ENCODE measurements at places on chromosomes 2 and 18.

GRCh38 chr18:35661483-35662146 is 80.1 kb downstream of the GALNT1 start:
- DNase-seq: no peak

DNA sequence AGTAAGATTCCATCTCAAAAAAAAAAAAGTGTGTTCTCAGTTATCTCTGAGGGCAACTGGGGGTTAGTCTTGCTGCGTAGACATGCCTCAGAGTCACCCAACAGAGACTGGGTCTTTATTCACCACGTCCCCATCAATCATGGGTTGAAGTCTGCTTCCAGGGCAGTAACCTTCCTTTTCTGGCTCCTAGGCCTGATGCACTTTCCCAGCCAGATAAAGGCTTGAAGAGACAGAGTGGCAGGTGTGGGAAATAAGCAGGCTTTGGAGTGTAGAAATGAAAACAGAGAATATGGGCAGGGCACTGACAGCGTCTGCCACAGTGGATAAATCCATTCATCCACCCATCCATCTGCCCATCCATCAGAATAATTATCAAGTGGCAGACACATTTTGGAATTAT is 134.1 kb upstream of the LGALSL start:
- DNase-seq: no peak

- no peak for DNase-seq
These were observed 182.9 kb downstream of the IKZF2 start for GRCh38 chr2:212968284-212969081.

- DNase-seq: no peak
These were observed 176.3 kb upstream of the NABP1 start for GRCh38 chr2:191501561-191502168.

DNA sequence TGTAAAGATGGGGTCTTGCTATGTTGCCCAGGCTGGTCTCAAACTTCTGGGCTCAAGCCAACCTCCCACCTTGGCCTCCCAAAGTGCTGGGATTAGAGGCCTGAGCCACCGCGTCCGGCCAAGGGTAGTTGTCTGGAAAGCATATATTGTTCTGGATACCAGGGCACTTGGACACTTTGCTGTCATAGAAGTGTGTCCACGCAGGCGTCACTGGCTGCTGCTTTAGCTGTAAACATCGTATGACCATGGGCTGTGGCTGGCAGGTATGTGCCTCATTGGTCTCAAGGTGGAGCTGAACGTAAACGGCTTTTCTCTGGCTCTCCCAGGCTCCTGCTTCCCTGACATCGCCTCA is 3.2 kb upstream of the GPR35 start:
- DNase-seq: no peak

DNA sequence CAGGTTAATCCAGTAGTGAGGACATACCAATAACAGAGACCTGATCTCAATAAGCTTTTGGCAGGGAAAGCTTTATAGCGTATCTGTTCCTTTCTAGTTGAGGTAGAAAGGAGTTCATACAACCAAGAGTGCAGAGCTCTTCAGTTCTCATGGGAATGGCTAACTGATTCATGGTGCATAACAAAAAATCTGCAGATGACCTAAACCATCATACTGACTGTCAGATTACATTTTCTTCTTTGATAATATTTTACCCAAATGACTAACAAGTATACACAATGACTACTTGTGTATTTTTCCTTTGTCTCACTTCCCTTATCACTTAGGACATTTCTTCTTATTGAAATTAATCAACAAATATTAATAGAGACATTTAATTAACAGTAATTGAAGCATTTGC is 140.0 kb upstream of the SERTAD2 start:
- DNase-seq: no peak

DNA sequence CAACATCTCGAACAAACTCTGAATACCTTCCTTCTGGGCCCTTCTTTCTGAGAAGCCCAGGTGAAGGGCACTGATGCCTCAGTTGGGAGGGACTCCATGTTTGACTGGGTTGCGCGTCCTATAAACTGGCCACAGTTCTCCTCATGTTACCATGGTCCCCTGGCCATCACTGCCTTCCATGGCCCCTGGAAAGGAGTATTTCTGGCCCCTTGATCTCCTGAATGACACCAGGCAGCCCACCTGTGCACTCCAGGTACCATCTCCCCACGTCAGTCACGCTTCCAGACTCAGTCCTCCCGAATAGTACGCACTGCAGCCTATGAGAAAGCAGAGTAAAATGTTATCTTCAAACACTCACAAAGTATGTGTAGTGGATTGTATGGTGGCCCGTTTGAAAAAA is 73.9 kb downstream of the ACKR3 start:
- DNase-seq: no peak

GRCh38 chr2:8472545-8473323 is 209.1 kb upstream of the ID2 start:
- no peak for DNase-seq

GRCh38 chr2:233168445-233168844 is 83.0 kb upstream of the ATG16L1 start:
- no peak for DNase-seq

GRCh38 chr2:42142547-42143184 is 26.5 kb upstream of the EML4 start:
- DNase-seq: no peak

DNA sequence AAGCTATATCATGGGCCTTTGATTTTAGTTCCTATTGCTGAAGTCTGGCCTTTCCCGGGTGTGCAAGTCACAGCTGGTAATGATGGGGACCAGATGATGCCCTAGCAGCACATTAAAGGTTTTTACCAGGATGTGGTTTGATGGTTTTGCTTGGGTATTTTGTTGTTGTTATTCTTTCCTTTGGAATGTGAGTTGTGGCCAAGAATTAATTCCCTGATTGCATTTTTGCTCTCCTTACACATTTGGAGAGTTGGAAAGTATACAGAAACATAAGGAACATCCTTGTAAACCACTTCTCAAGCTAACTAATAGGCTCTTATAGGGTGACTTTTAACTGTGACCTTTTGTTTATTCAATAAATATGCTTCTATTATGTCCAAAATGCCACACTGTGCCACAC is 154.1 kb upstream of the MMADHC start:
- DNase-seq: no peak

DNA sequence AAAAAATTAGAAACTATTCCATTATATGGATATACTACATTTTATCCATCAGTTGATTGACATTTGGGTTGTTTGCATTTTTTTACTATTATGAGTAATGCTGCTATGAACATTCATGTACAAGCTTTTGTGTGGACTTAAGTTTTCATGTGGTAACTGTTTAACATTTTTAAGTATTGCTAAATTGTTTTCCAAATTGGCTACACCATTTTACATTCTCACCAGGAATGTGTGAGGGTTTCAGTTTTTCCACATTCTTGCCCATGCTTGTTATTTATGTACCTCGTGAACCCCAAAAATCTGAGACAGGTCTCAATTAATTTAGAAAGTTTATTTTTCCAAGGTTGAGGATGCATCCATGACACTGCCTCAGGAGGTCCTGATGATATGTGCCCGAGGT is 3.1 kb upstream of the TXNL4A start:
- no peak for DNase-seq

GRCh38 chr18:25423760-25424159 is 71.8 kb upstream of the ZNF521 start:
- no peak for DNase-seq

DNA sequence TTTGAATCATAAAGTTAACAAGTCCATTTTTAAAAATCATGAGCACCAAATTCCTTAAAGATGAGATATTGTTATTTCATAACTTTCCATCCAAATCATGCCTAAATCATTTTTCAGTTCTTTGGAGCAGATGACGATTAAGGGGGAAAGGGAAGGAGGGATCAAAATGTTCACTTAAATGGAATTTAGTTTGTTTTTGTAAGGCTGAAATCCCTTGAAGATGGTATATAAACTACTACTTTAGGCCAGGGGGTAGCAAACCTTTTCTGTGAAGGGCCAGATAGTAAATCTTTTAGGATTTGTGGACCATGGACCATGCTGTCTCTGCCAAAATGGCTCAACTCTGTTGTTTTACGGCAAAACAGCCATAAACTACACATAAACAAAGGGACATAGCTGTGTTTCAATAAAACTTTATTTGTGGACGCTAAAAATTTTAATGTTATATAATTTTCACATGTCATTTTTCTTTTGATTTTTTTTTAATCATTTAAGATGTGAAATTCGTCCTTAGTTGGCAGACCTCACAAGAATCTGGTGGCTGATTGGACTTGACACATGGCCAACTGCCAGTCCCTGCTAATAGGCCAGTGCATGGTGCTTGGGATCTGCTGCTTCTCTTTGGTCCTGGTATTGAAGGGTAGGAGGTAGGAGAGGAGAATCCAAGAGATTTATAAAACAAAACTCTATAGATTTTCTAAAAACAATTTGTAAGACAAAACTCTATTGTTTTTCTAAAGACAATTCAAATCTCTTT is 52.0 kb upstream of the RTN4 start:
- DNase-seq: no peak

DNA sequence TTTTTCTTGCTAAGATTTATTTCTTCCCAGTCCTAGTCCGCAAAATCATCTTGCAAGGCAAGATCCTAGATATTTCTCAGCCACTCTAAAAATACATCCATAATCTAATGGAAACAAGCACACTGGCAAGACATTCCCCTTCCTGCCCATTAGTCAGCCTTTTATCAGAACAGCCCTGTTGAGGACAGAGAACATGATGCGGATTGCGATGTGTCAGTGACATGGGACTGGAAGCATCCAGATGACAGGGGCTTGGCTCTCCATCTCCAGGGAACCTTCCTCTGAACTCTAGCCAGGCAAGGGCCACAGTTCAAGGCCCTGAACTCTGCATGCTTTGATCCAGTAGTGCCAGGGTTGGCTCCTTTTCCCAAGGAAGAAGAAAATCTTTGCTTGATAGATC is 70.0 kb downstream of the VSNL1 start:
- DNase-seq: no peak

DNA sequence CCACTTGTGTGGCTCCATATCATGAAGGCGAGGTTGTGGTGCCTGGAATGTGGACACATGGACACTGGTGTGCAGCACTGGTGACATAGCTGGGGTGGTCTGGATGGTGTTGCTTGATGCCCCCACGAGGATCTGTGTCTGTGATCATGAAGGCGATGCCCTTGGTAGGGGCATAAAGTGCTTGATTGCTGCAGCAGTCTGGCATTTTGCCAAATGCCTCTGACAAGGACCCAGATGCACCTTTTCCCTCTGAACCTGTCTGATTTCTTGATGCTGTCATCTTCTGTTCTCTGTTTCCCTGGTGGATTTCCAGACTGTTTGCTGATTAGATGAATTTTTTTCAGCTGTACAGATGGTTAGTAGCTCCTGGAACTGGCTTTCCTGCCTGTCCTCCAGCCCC is 752.0 kb upstream of the HS6ST1 start:
- no peak for DNase-seq

DNA sequence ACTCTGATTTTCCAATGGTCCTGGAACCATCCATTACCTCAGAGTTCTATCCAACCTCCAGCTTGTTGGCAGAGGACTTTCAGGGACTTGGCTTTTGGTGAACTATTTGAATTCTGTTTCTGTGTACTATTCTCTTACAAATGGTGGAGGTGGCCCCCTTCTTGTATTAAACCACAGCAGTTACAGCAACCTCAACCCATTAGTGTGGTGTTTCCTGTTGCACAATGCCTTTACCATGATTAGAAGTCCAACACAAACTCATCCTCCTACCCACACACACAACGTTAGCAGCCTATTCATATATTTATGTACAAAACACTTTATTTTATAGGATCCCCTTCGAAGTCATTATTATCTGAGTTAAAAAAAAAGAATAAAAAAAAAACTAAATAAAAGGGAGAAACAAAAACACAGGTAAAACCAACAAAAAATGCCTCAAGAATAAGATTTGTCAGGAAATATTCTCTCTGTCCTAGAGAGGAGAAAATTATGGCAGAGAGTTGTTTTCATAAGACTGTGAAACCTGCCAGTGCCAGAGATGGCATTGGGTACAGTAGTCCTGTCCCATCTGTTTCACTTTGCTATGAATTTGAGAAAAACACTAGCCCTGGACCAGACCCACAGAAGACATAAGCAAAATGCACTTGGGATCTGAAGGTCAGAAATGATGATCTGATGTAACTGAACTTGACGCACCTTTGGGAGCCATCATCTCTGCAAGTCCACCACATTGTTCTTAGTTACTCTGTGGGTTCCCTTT is 1896.0 kb upstream of the PIK3C3 start:
- no peak for DNase-seq

DNA sequence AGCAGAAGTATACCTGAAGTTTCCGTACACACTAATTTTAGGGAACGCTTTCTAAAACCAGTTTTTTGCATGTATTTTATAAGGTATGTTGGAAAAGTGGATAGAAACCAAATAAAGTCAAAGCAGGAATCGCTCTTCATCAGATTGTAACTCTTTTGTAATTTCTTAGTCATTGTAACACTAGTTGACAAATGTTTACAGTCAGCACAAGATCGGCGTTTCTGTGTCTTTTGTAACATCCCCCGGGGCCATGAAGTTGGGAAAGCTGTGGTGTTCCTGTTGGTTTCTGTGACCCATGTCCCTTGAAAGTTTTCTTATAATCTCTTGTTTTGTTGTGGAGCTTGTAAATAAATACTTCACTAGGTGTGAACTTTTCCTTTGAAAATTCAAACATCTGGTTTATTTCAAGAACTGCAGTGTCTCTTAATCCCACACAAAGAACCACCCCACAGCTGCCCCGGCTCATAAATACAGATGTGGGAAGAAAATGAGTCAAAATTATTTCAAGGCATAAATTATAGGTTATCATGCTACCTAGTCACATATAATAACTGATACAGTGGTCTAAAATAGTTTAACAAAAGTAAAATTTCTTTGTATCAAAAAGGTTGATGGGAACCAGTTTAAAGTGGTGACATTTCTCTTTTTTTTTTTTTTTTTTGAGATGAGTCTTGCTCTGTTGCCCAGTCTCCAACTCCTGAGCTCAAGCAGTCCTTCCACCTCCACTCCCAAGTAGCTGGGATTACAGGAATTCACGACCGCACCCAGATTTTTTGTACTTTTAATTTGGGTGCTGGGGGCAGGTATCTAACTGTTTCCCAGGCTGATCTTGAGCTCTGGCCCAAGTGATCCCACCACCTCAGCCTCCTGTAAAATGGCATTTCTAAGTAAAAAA is 751 bp upstream of the NMI start:
- no peak for DNase-seq

DNA sequence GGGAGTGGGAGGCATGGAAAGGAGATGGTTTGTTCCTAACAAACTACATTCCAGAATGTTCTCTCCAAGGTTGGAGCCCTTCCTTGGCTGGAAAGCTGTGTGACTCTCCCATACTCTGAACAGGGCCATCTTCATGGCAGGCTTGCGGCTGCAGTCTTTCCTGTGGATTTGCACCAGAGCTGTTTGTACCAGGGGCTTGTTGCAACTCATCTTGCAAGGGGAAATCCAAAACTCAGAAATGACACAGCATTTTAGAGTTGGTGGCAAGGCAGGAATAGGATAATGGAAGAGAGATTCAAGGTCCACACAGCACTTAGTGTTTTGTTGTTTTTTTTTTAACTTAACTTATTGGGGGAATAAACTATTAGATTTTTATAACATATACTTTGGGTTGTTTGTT is 73.7 kb upstream of the ZNF516 start:
- DNase-seq: no peak

DNA sequence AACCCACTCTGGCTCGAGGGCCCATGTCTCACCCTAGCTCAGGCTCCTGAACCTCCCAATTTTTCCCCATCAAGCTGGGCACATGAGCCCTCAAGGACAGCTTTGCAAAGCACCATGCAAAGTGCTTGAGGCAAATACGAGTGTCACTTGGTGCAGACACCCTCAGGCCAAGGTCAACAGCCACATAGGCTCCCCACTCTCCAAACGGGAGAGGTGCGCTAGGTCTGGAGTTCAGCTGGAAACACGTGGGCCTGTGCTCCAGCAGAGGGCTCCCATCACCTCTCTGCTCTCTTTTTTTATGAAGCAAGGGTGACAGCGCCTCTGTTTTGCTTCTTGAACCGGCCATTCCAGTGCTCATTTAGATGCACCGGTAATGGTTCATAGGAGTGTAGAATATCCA is 11.9 kb upstream of the ARHGAP25 start:
- no peak for DNase-seq

Measured in GM18507 (cell line).